Activated T-helper 1 cell treated with anti-CD3 and anti-CD28 coated beads, Interleukin-12 subunit alpha, Interleukin-12 subunit beta, Interleukin-2, Interleukin-4 antibody, amounts not matched to agents 30 ng/mL and 10 ng/mL and 1 ng/mL, durations not matched to agents 14 hours and 24 hours and 36 hours (primary cell): ENCODE measurements at places on chromosomes 1 and 21.

DNA sequence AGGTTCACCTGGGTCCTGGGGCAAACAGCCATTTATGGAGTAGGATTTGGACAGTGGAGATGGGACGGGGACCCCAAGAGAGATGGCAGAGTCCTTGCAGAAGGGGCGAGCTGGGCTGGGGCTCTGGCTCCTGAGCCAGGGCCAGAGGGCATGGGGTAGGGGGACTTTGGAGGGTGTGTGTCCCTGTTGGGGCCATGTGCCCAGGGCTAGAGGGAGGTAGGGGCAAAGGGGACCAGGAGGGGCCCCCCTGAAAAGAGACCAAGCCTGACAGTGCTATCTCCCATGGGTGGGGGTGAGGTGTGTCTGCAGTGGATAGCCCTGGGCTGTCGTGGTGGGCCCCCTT lies 92.3 kb downstream of the TRIM11 start:
- H3K27me3 ChIP-seq = no peaks in the 10 kb centered on the region
- H3K27ac ChIP-seq = no peak overlapping the region
- no peaks in the 10 kb centered on the region for H3K36me3 ChIP-seq
- H3K4me3 ChIP-seq = no peak overlapping the region

DNA sequence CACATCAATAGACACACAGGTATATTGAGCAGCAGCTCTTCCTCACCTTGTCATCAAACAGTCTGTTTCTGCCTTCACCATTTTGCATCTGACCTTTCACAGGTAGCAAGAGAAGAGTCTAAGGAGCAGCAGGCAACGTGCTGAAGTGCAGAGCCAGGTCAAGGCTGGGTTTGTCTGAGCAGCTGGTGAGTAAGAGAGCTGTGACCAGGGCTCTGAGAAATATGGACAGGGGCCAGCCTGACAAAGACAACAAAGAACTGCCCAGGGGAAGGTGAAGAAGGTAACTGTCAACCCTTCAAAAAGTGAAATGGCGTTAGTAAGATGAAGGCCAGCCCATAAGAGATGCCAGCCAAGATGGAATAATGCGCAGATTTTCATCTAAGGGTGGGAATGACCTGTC lies 58.9 kb upstream of the LRRC8D start:
- peaks cover 20% of the 10 kb centered on the region for H3K36me3 ChIP-seq
- H3K4me3 ChIP-seq = peak overlapping the region; percentile 66
- peak overlapping the region; percentile 93 for H3K27ac ChIP-seq
- no peak for DNase-seq

DNA sequence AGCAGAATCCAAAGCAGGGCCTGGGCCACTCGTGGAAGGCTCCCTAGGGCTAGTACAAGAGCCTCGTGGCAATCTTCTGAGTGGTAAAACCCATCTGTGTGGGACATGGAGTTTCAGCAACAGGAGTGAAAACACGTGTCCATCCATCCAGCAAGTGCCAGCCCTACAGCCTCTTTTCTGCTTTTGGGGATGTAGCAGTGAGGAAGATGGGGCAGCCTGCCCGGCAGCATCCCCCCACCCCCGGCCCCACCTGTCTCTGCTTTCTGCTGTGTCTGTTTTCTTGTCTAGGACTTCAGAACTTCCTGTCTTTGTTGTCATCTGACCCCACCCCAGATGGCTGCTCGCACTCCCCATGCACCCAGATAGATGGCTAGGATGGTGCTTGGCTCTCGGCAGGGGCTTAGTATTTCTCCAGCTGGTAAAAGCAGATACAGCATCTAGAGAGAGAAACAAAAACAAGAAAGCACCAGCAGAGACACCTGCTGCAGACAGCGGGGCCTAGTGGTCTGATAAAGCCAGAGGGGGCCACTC lies 1.5 kb downstream of the CPTP start:
- H3K27me3 ChIP-seq = no peaks in the 10 kb centered on the region
- peaks cover 3% of the 10 kb centered on the region for H3K36me3 ChIP-seq
- H3K4me1 ChIP-seq = peaks cover 20% of the 10 kb centered on the region
- H3K4me3 ChIP-seq = peak overlapping the region; percentile 76
- peak overlapping the region; percentile 29 for H3K27ac ChIP-seq
- no peak for DNase-seq

DNA sequence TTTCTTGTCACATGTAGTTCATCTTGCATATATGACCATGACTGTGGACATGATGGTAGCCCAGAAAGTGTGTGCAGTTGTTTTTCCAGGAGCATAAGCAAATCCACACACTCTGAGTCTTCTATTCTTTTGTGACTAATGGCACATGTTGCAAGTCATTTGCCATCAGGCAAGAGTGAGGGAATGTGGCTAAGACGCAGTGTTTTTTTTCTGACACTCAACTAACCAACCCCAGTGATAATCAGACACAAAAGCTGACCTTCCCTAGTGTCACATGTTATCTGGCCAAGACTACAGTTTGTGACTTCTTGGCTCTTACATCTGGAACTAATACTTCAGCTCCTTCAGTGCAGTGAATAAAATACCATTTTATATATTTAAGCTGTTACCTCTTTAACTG lies 108.8 kb downstream of the ITSN1 start:
- H3K27me3 ChIP-seq = peaks cover 5% of the 10 kb centered on the region
- H3K36me3 ChIP-seq = no peaks in the 10 kb centered on the region
- no peaks in the 10 kb centered on the region for H3K4me1 ChIP-seq
- no peak overlapping the region for H3K4me3 ChIP-seq
- no peak overlapping the region for H3K27ac ChIP-seq

- H3K4me1 ChIP-seq = peaks cover 49% of the 10 kb centered on the region
- peak overlapping the region; percentile 55 for H3K27ac ChIP-seq
- no peaks in the 10 kb centered on the region for H3K27me3 ChIP-seq
- peak overlapping the region; percentile 88 for H3K4me3 ChIP-seq
- no peaks in the 10 kb centered on the region for H3K36me3 ChIP-seq
Measured at GRCh38 chr1:26530410-26530894, 891 bp downstream of the RPS6KA1 start.

- DNase-seq = no peak
- H3K27me3 ChIP-seq = no peaks in the 10 kb centered on the region
- H3K4me3 ChIP-seq = no peak overlapping the region
- no peaks in the 10 kb centered on the region for H3K4me1 ChIP-seq
- H3K27ac ChIP-seq = no peak overlapping the region
- H3K36me3 ChIP-seq = no peaks in the 10 kb centered on the region
Measured at GRCh38 chr1:65558215-65558614, 137.7 kb downstream of the LEPR start.

- H3K4me1 ChIP-seq = no peaks in the 10 kb centered on the region
- H3K4me3 ChIP-seq = no peak overlapping the region
- no peak overlapping the region for H3K27ac ChIP-seq
- H3K27me3 ChIP-seq = no peaks in the 10 kb centered on the region
- no peaks in the 10 kb centered on the region for H3K36me3 ChIP-seq
Measured at GRCh38 chr1:176485083-176485482, 22.1 kb downstream of the PAPPA2 start.

DNA sequence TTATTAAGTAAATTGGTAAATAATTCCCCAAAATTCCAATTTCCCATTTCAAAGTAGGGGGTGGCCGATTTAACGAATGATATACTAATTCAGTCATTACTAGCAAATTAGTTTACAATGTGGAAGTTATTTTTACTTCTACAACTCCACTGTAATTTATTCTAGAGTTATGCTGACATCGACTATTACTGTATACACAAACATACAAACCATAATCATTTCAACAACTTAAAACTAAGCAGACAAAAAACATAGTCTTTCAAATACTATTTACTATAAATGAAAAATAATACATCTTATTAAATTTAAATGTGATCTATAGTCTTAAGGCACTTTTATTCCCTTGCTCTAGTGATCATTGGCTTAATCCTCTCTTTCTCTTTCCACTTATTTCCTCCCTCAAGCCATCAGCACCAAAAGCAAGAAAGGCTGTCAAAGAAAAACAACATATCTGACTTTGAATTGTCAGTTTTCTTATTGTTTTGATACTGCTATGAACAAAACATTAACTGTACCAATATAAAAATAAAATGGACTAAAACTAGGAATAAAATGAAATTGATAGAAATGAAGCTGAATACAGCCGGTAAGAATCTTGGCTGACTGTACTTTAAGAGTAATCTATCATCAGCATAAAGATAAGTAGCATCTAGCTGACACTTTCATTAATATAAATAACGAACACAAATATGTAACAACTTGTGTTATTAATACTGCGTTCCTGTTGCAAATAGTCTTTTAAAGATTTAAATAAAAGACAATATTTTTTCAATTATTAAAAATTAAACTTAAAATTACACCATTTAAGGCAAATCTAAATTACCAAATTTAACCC lies 4.1 kb downstream of the CDC42BPA start:
- no peaks in the 10 kb centered on the region for H3K36me3 ChIP-seq
- no peak for DNase-seq
- H3K27me3 ChIP-seq = peaks cover 44% of the 10 kb centered on the region
- peaks cover 20% of the 10 kb centered on the region for H3K4me1 ChIP-seq
- H3K4me3 ChIP-seq = no peak overlapping the region

GRCh38 chr1:147794570-147794969 lies 34.2 kb upstream of the GJA5 start:
- H3K27me3 ChIP-seq = peaks cover 2% of the 10 kb centered on the region
- DNase-seq = no peak
- no peak overlapping the region for H3K27ac ChIP-seq

- H3K27ac ChIP-seq = no peak overlapping the region
- H3K27me3 ChIP-seq = peaks cover 10% of the 10 kb centered on the region
- no peaks in the 10 kb centered on the region for H3K4me1 ChIP-seq
- no peak overlapping the region for H3K4me3 ChIP-seq
- H3K36me3 ChIP-seq = no peaks in the 10 kb centered on the region
Measured at GRCh38 chr1:9844106-9844505, 20.3 kb upstream of the CLSTN1 start.

GRCh38 chr1:41683681-41684500 lies 199.4 kb upstream of the EDN2 start:
- H3K27me3 ChIP-seq = no peaks in the 10 kb centered on the region
- DNase-seq = peak; percentile 50
- H3K36me3 ChIP-seq = peaks cover 6% of the 10 kb centered on the region
- H3K27ac ChIP-seq = peak overlapping the region; percentile 75
- H3K4me1 ChIP-seq = peaks cover 99% of the 10 kb centered on the region

GRCh38 chr21:20353351-20353750 lies 644.9 kb upstream of the NCAM2 start:
- H3K27me3 ChIP-seq = no peaks in the 10 kb centered on the region
- H3K36me3 ChIP-seq = no peaks in the 10 kb centered on the region
- H3K4me3 ChIP-seq = no peak overlapping the region
- H3K27ac ChIP-seq = no peak overlapping the region
- H3K4me1 ChIP-seq = no peaks in the 10 kb centered on the region

GRCh38 chr1:18670121-18670867 lies 39.6 kb downstream of the PAX7 start:
- no peaks in the 10 kb centered on the region for H3K4me1 ChIP-seq
- DNase-seq = no peak
- H3K27me3 ChIP-seq = peaks cover 12% of the 10 kb centered on the region
- H3K36me3 ChIP-seq = no peaks in the 10 kb centered on the region

- peaks cover 65% of the 10 kb centered on the region for H3K36me3 ChIP-seq
- H3K27ac ChIP-seq = peak overlapping the region; percentile 91
- no peak overlapping the region for H3K4me3 ChIP-seq
Measured at GRCh38 chr1:235697508-235697907, 47.9 kb upstream of the GNG4 start.

GRCh38 chr1:43996733-43997115 lies 5.3 kb downstream of the CCDC24 start:
- no peak overlapping the region for H3K4me3 ChIP-seq
- no peak for DNase-seq
- peaks cover 3% of the 10 kb centered on the region for H3K36me3 ChIP-seq
- no peaks in the 10 kb centered on the region for H3K27me3 ChIP-seq
- H3K4me1 ChIP-seq = peaks cover 13% of the 10 kb centered on the region
- no peak overlapping the region for H3K27ac ChIP-seq

DNA sequence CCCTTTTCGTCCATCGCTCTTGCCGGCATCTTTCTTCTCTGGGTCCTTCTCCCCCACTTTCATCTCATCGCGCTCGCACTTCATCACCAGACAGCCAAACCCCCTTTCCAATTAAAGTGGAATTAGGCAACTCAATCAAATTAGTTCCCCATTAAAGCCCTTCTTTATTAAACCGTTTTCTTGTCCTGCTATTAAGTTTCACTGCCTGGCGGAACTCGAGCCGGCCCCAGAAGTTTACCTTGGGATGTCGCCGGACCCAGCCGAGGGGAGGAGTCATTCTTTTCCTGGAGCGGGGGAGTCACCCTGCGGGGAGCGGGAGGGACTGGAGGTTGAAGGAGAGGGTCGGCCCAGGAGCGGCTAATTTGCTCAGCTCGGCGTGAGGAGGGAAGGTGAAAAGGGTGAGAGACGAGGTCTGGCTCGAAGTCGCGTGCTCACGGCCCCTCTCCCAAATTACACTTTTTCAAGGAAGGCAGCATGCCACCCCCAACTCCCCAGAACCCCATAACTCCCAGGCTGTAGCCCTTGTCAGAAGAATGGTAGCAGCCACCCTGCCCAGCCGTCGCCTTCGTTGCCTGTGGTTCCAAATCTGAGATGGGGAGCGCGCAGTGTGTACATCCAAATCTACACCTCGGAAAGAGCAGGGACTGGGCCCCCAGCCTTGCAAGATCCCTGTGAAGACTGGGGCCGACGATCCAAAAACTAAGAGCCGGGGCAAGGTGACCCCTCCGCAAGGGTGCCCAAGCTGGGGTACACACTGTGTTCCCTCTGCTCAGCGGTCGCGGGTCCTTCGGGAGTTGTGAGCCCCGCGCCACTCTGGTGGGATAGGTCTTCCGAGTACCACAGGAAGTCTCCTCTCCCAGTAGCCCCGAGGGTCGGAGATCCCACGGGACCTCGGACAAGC lies 6.4 kb downstream of the DMRTA2 start:
- H3K27me3 ChIP-seq = peaks cover 73% of the 10 kb centered on the region
- H3K36me3 ChIP-seq = peaks cover 3% of the 10 kb centered on the region
- peak overlapping the region; percentile 61 for H3K27ac ChIP-seq
- no peak overlapping the region for H3K4me3 ChIP-seq

- H3K27me3 ChIP-seq = peaks cover 8% of the 10 kb centered on the region
- no peak overlapping the region for H3K4me3 ChIP-seq
- peaks cover 1% of the 10 kb centered on the region for H3K36me3 ChIP-seq
- no peak for DNase-seq
- H3K27ac ChIP-seq = no peak overlapping the region
Measured at GRCh38 chr1:200221614-200222282, 188.1 kb downstream of the ZNF281 start.

DNA sequence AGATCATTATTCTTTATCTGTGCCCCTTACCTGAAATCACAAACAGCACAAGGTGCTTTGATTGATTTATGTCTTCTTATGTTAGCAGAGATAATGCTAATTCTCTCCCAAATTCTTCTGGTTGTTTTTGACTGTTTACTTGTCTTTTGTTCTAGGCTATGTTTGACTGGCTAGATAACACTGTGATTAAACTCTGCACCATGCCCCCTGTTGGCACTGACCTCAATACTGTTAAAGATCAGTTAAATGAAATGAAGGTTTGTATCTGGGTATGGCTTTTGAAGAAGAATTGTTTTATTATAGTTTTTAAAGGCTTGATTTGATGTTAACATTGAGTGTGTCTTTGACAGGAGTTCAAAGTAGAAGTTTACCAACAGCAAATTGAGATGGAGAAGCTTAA lies 49.6 kb upstream of the BMP8A start:
- no peaks in the 10 kb centered on the region for H3K4me1 ChIP-seq
- H3K36me3 ChIP-seq = peaks cover 47% of the 10 kb centered on the region
- no peak overlapping the region for H3K27ac ChIP-seq
- no peaks in the 10 kb centered on the region for H3K27me3 ChIP-seq
- no peak for DNase-seq
- H3K4me3 ChIP-seq = no peak overlapping the region
